ENCODE measurements at places on chromosomes 2 and 18.

- no peak for DNase-seq
These were observed 43.0 kb downstream of the MALT1 start for GRCh38 chr18:58714259-58714658.

DNA sequence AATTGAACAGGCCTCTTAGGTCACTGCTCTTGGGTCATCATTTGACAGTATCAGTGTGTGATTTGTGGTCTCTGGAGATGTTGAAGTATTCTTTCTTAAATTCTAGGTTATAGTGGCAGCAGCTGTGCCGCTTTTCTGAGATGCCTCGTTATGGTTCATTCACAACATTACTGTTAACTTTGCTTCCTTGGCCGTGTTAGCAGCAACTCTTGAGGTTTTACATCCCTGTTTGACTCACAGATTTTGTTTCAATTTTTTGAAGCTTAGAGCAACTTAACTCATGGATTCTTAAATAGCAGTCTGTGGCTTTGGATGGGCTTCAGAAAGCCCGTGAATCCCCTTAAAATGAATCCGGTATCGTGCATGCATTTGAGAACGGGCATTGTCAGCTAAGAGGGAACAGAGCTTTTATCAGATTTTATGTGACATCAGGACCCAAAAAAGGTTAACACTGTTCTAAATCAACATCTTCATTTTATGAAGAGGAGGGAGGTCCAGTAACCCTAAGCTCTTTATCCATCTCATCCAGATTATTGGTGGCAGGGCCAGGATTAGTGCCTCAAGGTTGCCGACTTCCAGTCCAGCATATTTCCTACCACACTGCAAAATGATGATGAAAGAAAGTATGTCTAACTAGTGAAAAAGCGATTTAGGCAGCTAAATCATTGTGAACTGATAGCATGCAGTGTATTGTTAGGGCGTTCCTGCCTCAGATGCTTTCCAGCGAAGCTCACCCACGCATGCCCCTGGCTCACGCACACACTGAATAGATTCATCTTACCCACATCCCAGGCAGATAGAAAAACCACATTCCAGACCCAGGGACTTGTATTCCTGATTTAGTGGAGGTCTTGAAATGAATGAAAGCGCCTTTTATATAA is 5.1 kb downstream of the TRIB2 start:
- DNase-seq, result no peak

- no peak for DNase-seq
These were observed 175.1 kb upstream of the DDX18 start for GRCh38 chr2:117639401-117639800.

- no peak for DNase-seq
These were observed 41.1 kb downstream of the IWS1 start for GRCh38 chr2:127485051-127485693.

GRCh38 chr2:240624950-240625621 is at the start of gene GPR35:
Gene GPR35 (plus strand): TSS chr2:240625480. CDS start chr2:240629953, 4,473 bp downstream.
- no peak for DNase-seq

DNA sequence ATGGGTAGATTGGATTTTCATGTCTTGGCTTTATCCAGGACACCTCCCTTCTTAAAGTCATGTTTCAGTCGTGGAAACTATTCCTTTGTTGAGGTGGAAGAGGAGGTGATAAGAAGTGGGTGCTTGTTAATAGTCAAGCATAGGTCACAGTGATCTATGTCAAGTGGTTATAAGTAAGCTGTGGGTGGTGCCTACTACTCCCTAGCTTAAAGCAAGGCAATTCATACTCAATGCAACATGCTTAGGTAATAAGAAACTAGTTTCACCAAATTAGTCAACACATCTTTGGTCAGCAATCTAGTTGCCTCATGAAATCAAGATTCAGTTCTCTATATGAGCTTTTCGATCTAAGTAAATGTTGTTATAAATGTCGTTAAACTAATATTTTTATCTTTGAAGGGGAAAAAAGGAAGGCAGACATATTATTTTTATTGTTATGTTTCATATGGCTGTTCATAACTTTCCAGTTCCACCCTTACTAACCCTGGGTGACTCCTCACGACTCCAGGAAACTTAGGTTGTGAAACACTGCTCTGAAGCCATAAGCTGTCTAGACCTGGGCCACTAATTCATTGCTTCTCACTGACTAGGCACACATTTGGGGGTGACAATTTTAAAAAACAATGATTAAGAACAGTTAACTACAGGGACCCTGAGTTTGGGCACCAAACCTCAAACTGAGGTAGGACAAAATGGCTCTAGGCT is 5.8 kb upstream of the ABCB11 start:
- DNase-seq, result no peak

- DNase-seq, result no peak
These were observed 57.8 kb upstream of the ID2 start for GRCh38 chr2:8623958-8624591.

DNA sequence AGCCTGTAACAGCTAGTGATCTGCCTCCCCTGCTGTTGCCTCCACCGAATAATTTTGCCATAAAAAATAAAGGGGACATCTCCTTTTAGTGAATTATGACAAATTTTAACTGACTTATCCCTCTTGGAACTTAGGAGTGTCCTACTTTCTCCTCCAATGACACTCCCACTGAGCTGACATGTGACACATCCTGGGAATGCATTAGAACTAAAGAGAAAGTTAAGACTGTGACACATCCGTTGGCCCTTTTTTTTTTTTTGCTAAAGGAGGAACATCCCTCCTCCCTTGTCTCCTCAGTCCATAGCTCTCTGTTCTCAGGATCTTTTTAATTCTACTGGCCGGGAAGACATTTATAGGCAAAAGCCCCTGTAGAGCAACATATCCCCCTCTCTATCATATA is 268.2 kb downstream of the NRXN1 start:
- peak; percentile 1 for DNase-seq

DNA sequence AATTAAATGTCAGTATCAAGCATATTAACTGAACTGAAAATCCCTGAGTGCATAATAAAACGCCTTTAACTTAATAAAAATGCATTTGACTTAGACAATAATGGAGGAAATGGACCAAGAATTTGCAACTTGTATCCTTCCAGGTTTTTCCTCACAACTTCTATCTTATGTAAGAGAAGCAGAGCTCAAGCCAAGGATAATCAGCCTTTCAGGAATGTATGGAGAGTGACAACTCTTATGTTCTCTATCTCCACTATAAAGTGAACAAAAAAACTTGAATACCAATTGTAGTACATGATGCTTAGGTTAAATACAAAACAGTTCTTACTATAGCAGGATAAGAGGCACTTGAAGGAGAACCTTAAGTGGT is 64.8 kb upstream of the CYP26B1 start:
- DNase-seq, result no peak

GRCh38 chr2:238341536-238341935 is 21.2 kb downstream of the TRAF3IP1 start:
- no peak for DNase-seq

GRCh38 chr18:8374676-8375075 is 234.6 kb upstream of the RAB12 start:
- DNase-seq, result no peak
